8988T (cell line): ENCODE measurements at places on chromosomes 16 and 17.

- no peak for DNase-seq
Measured at GRCh38 chr16:88618182-88618955, 20.0 kb upstream of the IL17C start.

DNA sequence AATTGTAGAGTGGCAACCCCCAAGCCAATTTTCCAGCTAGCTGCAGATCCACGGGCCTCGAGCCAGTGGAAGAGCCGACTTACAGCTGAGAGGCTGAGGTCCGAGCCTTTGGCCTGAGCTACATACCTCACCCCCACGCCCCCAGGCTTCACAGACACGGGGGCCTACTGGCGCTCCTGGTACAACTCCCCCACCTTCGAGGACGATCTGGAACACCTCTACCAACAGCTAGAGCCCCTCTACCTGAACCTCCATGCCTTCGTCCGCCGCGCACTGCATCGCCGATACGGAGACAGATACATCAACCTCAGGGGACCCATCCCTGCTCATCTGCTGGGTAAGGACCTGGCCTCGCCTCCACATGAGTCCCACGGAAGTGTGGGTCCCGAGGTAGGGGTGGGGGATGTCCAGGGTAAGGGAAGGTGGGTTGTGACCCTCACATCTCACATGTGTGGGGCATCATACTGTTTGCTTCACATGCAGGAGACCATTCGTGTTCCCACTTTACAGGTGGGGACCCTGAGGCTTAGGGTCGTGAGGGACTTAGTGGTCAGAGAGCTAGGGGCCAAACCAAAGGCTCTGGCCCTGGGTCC, 3.4 kb downstream of the ACE start:
- DNase-seq = no peak

GRCh38 chr17:59851439-59852375, 41.0 kb downstream of the TUBD1 start:
- DNase-seq = no peak

- DNase-seq = no peak
Measured at GRCh38 chr17:15181333-15181732, 83.8 kb downstream of the PMP22 start.

- no peak for DNase-seq
Measured at GRCh38 chr16:3980253-3981111, 100.0 kb upstream of the CREBBP start.

- no peak for DNase-seq
Measured at GRCh38 chr17:65328567-65328966, 191.4 kb downstream of the RGS9 start.

DNA sequence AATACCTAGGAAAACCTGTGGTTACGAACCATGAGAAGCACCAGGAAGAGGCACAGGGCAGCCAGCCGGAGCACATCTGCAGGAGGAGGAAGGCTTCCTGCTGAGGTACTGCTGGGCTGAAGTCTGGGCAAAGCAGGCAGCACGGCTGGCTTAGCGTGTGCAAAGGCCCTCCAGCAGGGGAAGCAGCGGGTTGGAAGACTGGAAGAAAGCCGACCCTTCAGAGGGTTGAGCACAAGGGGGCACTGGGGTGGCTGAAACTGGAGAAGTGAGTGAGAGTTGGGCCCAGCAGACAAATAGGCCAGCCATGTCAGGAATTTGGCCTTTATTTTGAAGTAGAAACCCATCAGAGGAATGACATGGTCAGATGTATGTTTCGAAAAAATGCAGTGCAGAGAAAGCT, 12.1 kb upstream of the HSD3B7 start:
- no peak for DNase-seq
